ENCODE measurements at places on chromosomes 11 and 22.

DNA sequence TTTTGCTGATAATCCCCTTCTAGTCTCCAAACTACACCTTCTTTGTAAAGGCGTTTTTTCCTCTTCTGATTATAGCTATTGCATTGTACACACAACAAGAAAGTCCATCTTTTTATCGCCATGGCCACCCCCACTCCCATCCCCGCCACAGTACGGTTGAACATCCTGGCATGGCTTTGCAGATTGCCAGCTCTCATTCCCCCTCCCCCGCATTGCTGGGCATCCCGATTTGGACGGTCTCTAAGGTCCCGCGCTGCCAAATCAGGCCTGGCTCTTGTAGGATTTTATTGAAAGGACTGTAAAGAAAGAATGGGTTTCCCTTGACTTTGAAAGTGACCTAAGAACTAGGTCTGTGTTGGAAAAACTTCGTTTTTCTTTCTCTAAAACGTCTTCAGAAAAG, 916 bp upstream of the SLC6A5 start:
- DNase-seq, result no peak

GRCh38 chr11:94793822-94794221, 25.7 kb downstream of the AMOTL1 start:
- DNase-seq, result peak; percentile 54

GRCh38 chr11:47565340-47566148, at the start of gene PTPMT1:
TSS of gene PTPMT1 (plus strand) at chr11:47565599. CDS start at chr11:47565623, 24 bp downstream.
- peak; percentile 82 for DNase-seq

DNA sequence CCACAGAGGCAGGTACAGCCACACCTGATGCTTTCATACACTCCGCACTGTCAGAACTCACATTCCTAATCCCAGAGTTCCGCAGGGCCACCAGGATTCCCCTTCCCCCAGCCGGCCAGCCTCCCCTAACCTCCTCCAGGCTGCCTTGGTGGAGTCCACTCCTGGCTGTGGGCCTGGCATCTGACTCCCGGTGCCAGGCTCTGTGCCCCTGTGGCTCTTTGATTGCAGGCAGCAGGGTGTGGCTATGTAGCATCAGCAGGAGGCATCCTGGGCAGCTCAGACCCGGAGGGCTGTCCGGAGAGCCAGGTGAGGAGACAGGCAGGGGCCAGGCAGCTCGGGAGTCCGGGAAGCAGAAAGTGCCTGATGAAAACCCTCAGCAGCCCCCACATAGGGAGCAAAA, 1432.9 kb downstream of the BRD1 start:
- no peak for DNase-seq

DNA sequence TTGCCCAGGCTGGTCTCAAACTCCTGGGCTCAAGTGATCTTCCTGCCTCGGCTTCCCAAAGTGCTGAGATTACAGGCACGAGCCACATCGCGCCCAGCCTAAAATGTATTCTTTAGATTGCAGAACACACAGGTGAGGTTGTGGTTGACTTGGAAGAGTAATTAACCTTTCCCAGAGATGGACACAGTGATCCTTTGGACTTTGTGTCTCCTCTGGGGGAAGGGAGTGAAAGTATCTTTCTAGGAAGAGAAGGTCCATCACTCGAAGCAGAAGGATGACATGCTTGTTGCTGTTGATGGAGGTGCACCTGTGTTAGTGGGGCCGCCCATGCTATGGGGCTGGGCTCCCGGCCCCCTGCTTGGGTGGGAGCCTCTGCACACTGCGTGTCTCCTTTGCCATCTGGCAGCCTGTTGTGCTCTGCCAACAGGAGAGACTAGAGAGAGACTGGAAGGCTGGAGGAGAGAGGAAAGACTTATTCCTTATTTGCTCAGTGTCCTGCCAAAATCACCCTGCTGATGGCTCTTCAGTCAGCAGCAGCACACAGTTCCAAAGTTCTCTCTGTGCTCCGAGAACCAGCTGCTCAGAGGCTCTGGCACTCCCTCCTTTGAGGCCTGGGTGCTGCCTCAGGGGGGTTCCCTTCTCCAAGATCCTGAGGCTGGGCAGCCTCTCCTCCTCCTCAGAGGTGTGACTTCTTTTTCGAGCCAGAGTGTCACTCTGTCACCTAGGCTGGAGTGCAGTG, 33.1 kb upstream of the CYB5R3 start:
- DNase-seq, result no peak

- DNase-seq, result no peak
Observed at GRCh38 chr11:4699697-4700435, 2.2 kb upstream of the OR51E2 start.

GRCh38 chr11:62153087-62153395, 29.2 kb downstream of the INCENP start:
- no peak for DNase-seq

DNA sequence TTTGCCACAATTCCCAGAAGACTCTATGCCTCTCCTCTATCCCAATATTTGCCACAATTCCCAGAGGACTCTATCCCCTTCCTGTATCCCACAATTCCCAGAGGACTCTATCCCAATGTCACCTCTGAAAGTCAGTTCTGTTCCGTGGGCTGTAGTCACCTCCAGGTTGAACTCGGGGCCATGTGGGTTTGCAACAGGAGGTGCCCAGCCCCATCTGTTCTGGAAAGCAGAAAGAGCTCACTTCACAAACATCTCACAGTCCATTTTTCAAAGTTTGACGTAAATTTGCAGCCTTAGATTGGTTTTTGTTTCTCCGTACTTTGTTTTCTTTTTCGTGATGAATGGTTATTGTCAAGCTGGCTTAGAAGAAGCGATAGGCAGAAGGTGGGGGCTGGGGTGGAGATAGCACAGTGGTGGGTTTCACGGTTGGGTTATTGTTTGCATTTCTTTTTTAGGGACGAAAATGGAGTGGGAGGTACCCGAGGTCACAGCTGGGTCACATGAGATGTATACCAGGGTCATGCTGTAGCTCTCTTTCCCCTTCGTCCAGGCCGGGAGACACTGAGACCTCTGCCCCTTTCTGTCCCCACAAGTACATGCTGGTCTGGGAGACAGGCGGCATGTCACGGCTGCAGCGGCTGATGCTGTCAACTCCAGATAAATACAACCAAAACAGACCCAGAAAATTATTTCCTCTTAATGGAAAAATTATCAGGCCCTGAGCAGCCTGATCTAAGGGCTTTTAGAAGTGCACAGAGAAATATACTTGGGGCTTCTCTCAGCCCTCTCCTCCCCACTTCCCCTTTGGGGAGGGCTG, 374.5 kb downstream of the CADM1 start:
- DNase-seq, result no peak

DNA sequence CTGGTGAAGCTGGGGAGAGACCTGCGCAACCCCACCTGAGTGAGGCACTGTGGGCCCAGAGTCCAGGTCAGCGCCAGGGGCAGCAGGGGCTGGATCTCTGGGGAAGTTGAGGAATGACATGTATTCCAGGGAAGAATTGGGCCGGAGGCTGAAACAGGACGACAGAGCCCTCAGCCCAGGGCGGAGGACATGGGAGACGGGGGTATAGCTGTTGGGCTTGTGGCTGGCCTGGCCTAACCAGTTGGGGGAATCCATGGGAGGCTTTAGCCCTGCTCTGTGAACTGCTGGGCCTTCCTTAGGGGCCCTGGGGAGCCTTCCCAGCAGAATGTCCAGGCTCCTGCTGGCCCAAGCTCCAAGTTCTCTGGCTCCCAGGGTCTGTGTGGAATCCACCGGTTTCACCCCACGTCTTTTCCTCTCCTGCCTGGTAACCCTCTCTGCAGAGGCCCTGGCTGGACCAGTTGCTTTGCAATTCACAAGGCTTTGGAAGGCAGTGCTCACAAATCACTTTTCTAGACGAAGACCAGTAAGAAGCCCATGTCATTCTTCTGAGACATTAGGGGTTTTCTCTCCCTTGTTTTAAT, 50.4 kb upstream of the KCNQ1OT1 start:
- DNase-seq, result no peak

DNA sequence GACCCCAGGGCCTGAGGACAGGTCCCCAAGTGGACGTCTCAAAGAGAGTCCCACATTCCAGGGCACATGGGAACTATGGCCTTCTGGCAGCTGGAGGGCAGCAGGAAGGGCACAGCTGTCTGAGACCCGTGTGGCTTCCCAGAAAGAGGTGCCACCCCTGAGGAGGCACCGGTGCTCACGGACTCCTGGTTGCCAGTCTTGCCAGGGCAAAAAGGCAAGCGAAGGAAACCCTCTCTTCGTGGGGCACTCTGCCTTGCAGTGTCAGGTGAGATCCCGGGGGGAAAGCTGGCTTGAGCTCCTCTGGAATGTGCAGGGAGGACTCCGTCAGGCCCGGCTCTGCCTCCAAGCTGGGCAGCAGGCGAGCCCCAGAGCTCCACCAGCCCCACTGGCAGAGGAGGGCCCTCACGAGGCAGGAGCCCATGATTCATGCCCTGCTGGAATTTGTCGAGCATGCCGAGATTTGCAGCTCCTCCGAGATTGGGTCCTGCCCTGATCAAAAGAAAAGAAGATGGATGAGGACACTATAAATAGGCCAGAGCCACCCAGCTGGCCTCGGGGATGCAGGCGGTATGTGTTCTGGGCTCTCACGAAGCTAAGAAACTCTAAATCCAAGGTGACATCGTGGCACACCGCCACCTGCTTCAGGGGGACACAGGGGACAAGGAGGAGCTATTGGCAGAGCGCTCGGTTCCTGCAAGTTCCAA, 9.9 kb upstream of the CELSR1 start:
- DNase-seq, result peak; percentile 72

DNA sequence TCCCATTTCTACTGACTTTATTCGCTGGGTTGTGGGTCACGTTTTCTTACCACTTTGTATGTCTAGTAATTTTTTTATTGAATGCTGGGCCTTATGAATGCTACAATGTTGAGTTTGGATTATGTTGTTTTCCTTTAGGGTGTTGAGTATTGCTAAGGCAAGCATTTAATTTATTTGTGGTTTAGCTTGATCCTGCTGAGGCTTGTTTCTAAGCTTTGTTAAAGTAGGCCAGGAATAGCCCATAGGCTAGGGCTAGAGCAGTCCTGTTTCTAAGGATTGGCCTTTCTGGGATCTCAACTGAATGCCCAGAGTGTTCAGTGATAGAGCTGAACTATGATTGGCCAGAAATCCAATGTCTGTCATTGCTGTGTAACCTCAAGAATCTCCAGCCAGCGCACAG, 56.1 kb upstream of the LDLRAD3 start:
- DNase-seq, result no peak

DNA sequence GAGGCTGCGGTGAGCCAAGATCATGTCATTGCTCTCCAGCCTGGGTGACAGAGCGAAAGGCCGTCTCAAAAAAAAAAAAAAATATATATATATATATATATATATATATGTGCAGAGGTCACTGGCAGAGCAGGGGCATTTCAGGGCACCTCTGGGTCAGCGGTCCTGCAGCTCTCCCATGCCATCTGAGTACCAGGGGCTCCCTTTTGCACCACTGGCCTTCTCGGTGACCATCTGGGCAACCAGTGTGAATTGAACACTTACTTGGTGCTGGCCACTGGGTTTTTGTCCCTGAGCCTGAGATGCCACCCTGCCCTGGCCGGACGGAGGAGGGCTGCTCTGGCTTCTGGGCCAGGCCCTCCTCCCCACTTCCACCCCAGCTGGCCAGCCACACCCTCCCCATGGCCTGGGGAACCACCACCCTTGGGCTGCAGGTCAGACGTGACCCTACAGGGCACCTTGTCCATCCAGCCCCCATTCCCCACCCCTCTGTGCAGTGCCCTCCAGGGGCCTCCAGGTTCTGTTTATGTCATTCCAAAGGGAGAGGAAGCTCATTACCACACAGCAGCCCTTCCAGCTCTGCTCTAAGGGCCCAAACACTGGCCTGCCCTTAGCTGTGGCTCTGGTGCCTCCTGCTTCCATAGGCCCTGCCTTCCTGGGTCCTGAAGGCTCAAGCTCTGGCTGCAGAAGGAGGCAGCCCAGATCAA, 10.3 kb downstream of the MAPK8IP1 start:
- no peak for DNase-seq

- DNase-seq, result peak; percentile 1
Observed at GRCh38 chr11:91433284-91434010, 791.2 kb upstream of the FAT3 start.

- no peak for DNase-seq
Observed at GRCh38 chr11:16781936-16782919, 43.8 kb downstream of the C11orf58 start.

- peak; percentile 76 for DNase-seq
Observed at GRCh38 chr22:32050678-32051515, 7.8 kb downstream of the SLC5A1 start.

- no peak for DNase-seq
Observed at GRCh38 chr11:21446939-21447590, 745.8 kb upstream of the ANO5 start.

- DNase-seq, result no peak
Observed at GRCh38 chr11:117126223-117126965, 17.7 kb upstream of the PAFAH1B2 start.

GRCh38 chr11:44893308-44893822, 57.3 kb downstream of the TP53I11 start:
- no peak for DNase-seq

GRCh38 chr22:37684803-37685615, 1.1 kb upstream of the NOL12 start:
- no peak for DNase-seq

DNA sequence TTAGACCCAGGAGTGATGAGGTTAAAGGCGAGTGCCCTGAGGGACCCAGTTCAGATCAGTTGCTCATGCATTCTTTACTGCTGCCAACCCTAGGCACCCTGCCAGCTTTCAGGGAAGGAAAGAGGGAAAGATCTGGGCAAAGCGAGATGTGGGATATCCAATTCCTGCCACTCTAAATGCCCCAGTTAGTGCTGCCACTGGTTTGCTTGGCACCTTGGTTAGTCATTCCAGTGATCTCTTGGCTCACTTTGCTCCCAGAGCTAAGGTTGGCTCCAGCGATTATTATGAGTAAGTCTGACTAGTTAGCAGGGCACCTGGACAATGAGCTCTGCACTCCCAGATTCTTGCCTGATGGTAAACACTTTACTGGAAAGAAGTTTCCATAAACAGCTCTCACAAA, 85.0 kb downstream of the INSC start:
- no peak for DNase-seq

DNA sequence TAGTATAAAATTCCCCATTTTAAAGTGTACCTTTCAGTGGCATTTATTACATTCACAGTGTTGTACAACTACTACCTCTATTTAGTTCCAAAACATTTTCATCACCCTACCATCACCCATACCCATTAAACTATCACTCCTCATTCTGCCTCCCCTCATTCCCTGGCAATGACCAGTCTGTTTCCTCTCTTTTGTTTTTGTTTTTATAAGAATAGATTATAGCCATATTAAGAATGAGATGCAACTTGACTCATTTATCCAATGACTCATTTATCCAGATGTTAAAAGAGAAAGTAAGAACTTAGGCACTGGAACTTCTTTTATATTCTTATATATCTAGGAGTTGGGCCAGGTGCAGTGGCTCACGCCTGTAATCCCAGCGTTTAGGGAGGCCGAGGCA, 156.3 kb downstream of the FAT3 start:
- DNase-seq, result peak; percentile 83

DNA sequence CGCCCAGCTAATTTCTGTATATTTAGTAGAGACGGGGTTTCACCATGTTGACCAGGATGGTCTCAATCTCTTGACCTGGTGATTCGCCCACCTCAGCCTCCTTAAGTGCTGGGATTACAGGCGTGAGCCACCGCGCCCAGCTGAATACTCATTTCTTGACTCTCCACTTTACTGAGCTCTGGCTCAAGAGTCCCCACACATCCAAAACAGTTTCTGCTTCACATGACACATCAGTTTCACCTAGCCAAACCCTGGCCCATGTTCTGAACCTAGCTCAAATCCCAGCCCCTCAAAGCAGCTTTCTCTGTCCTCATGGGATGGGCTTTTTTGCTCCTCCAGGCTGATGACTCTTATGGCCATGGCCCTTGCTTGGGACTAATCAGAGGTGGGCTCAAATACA, 9.8 kb downstream of the HYOU1 start:
- no peak for DNase-seq

All from fibroblast of skin of right biceps (primary cell).